Thymus (tissue), 14 donors: ENCODE measurements at places on chromosomes 4 and X.

- DNase-seq, result no peak
Observed at GRCh38 chr4:18366892-18367291, 345.3 kb upstream of the LCORL start.

- DNase-seq, result no peak
Observed at GRCh38 chr4:37928426-37929416, 31.5 kb upstream of the PTTG2 start.

DNA sequence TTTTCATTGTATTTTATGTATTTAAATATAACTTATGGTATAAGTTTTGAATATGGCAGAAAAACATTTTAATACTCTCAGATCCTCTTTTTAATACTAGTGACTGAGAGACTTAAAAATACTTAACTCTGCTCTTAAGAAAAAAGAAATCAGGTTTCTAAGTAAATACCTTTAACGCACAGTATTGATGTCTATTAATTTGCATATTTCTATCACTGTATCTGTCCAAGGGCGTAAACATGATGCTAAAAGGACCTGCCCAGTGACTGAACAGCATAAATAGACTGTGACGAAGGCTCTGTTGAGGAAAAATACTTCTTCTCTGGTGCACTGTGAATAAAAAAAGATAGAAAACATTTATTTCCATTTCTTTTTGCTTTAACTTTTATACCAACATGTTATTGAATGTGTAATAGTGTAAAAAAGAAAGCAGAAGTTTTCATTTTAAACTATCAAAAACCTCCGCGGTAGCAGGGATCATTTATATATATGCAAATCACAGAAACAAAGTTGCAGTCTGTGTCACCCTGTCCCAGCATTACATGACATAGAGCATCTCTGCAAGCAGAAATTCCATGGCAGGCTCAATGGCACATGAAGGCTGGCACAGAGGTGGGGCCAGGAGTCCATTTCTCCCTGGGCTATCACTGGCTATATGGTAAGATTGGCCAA is 75.4 kb downstream of the ZAR1 start:
- no peak for DNase-seq

- no peak for DNase-seq
Observed at GRCh38 chr4:12612876-12613275, 871.3 kb downstream of the RAB28 start.

DNA sequence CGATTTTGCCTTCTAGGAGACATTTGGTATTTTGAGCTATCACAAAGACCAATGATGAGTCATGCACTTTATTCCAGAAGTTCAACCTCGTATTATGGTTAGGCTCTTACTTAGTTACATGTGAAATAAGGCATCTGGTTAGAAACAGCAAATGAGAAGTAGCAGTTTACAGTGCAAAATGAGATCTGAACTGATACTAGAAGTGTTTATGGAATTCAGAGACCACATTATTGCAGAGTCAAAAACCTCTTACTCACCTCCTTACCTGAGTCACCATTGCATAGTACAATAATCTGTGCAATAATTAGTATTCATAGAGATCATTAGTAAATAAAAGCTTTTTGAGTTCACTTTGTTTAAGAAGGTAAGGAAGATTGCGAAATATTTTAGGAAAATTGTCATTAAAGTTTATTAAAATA is 38.7 kb downstream of the SEC24B start:
- no peak for DNase-seq
